ENCODE measurements at places on chromosomes 3 and 15.

DNA sequence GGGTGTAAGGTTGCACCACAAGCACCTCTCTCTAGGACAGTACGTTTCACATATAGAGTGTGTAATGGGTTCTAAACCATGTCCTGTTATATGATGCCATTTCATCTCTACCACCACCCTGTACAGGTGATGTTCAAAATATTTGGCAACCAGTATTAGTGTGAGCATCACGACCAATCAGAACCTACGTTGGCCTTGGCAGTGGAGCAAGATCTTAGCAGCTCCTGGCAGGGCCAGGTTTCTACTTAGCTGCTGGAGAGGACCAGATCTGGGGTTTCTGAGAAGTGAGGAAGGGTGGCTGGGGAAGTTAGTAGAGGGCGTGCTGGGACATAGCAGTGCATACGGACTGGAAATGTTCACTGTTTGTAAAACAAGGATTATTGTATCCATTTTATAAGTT, 23.1 kb upstream of the MITF start:
- DNase-seq: no peak

DNA sequence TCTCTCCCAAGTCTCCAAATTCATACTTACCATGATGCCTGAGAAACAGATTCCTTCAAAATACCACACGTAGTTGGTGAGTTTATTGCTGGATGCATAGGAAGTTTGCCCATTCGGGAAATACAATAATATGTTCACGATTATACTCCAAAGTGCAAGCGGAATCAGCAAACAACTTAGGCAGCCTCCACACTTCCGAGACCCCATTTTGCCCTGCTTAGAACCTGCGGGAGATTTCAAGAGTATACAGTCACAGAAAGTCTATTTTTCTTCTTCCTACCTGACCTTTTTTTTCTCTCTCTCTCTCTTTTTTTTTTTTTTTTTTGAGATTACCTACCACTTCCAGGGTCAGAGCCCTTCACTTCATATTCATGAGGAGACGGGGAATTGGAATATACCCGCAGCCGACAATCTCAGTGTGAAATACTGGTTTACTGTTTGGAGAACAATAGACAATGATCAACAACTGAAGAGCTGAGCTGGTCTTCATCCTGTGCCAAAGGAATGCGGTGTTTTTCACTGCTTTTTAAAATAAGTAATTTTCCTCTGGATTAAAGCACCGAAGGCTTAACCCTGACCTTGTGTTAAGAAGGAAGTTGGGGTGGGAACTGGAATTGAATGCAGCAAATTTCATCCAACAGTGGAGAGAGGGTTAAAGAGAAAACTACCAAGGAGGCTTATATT, at the start of gene TM4SF18:
TSS of gene TM4SF18 (minus strand) at position 461 of the 684 bp plus-strand sequence. CDS start at position 207, 254 bp downstream.
- no peak for DNase-seq

DNA sequence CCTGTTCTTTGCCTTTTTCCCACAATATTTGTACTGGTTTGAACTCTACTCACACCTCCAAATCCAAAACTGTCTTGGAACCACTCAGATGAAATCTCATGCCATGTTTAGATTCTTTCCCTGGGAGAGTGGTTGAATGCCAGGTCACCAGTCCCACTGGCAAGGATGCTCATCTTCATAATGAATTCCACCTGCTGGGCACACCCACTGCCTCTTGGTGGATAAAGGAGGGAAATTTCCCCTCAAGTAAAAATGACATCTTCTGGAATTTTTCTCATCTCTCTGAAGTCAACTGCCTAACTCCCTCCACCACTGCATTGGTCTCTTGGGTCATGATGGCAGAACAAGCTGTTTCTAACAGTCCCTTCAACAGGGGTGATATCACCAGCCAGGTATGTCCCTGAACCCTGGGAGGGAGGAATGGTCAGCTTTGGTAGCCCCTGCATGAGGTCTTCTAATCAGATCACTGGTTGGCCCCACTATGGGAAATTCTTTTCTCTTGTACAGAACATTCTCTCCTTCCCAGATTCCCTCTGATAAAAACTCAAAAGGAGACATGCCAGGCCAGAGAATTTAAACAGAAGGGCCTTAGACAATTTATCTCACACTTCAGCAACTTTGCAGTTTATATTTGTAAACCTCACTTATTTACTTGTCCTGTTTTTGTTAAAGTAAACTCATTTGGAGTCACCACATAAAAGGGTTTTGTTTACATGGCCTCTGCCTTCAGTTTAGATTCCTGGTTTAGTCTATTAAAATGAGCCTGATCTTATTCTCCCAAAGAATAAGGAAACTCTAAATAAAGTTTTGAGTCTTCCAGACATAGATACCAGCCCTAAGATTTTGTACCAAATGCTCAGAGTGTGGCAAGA, 143.4 kb downstream of the WNT5A start:
- no peak for DNase-seq

GRCh38 chr3:59212128-59212779, 162.4 kb upstream of the CFAP20DC start:
- DNase-seq: no peak

DNA sequence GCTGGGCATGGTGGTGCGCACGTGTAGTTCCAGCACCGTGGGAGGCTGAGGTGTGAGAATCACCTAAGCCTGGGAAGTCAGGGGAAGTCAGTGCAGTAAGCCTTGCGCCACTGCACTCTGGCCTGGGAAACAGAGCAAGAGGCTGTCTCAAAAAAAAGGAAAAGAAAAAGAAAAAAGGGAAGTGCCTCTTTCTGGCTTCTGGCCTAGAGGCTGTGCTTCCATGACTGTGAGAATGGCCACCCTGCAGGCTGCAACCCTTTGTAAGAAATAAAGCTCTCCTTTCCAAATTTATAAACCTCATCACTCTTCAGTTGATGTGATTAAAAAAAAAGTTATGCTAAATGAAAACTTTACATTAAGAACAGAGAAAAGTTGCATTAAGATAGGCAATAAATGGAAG, 774.3 kb downstream of the TUSC7 start:
- DNase-seq: no peak

DNA sequence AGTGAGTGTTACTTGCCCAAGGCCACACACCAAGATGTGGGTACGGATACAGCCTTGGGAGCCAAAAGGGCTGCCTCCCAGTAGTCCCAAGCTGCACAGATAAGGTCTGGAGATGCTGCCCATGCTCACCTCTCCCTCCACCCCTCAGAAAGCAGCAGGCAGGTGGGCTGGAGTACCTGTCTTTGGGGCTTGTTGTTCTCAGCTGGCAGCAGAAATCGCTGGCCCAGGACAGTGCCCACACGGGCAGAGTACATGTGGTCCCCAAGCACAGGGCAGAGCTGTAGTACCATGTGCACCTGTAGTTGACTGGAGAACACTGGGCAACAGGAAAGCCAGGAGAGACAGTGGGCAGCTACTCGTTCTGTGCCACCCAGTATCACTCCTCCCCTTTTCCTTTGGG, 5.0 kb downstream of the RPUSD3 start:
- no peak for DNase-seq

DNA sequence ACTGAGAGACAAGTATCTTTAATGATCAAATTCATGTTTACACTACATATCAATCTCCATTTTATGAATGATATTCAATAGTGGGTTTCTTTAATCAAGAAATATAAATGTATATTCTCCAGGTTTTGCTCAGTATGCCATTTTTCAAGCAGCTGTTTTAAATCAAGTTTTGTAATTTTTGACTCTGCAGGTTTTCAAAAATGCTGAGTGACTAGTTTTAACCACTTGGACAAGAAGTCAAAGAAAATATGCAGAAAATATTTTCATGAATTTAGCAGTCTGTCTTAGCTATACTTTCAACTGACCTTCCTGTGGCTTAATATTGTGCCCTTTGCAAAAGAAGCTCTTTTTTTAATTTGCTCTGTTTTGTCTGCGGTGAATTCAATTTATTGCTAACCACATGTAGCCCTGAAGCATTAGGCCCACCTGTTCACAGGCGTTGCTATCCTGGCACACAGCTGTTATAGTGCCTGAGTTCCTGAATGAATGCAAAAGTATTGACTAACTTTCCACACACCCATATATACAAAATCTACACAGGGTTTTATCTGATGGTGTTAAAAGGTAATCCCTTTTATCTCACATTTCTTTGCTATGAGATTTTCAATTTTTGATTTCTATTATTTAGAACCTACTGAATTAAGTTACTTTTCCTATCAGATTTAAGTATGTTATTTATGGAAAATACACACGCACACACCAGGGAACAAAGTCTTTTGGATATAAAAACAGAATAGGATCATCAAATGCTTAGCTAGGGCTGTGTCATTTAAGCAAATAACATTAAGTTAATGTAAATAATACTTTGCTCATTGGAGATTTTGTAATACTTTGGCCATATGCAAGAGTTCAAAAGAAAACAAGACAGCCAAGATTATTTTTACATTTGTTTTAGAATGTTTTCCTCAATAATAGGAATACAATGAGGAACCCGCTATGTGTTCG, 1166.1 kb upstream of the GBE1 start:
- no peak for DNase-seq

DNA sequence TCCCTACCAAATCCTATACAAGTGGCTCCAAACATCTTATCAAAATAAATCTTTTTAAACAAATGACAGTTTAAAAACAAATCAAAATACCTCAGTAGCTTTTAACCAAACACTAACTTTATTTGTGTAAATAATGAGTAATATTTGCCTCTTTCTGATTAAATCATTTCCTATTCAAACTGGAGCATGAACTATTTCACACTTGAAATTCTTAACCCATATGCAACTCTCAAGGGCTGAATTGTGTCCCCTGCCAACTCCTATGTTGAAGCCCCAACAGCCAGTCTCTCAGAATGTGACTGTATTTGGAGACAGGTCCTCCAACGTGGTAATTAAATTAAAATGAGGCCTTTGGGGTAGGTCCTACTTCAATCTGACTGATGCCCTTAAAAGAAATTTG, 55.9 kb upstream of the MCTP2 start:
- DNase-seq: no peak

DNA sequence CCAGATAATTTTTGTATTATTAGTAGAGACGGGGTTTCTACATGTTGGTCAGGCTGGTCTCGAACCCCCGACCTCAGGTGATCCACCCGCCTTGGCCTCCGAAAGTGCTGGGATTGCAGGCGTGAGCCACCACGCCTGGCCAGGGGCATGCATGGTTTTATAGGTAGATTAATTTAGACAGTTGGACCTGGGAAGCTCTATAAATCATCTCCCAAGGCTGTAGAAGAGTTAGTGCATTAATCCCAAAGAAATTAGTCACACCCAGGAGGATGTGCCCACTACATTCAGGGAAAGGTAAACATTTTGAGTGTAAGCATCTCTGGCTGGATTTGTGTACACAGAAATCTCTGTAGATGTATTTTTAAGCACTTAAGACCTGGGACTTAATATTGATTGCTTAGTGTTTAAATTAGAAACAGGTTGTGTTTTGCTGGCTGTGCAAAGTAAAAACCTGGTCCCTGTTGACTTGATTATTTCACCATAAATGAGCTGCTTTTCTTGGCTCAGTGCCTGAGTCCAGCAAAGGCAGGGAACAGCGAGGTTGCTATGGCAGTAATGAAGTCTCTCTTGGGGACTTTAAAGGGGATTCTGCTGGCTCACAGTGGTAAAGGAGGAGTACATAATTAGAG, 19.2 kb downstream of the EXOSC7 start:
- DNase-seq: no peak

- DNase-seq: no peak
Measured at GRCh38 chr3:104598848-104599511, 767.7 kb upstream of the ALCAM start.

GRCh38 chr3:149947231-149947630, 23.5 kb downstream of the PFN2 start:
- DNase-seq: no peak

DNA sequence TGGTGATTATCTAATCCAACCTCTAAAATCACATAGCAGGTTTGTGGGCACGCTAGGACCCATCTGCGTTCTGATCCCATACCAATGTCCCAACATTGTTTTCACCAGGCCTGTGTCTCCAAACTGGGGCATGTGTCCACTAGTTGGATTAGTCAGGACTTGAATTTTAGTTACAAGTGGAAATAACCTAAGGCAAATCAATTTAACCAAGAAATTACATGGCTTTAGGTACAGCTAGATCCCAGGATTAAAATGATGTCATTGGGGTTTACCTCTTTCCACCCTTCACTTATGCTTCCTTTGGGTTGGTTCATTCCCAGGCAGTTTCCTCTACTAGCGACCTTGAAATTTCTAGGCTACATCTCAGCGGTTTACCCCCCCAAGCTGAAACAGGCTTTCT, 47.2 kb upstream of the PXYLP1 start:
- no peak for DNase-seq

GRCh38 chr3:135641761-135642160, 323.8 kb upstream of the PPP2R3A start:
- no peak for DNase-seq

DNA sequence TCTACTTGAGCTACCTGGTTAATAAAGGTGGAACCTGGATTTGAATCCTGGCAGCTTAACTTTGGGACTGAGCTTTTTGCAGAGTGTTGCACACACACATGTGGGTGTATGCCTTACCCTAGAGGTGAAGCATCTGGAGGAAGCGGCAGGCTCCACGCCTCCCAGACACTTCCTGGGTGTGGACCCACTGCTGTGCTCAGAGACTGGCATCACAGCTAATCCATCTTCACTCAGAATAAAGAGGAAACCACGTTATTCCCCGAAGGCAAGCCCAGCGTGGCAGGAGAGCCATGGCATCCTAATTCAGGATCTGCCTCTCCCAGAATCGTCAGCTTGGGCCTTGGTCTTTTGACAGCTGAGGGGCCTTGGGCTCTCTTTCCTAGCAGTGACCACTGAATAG, 25.5 kb downstream of the CCDC13 start:
- no peak for DNase-seq

GRCh38 chr3:42668793-42669217, 15.3 kb downstream of the ZBTB47 start:
- DNase-seq: no peak

- DNase-seq: no peak
Measured at GRCh38 chr15:65821070-65821469, 29.0 kb upstream of the DENND4A start.

- no peak for DNase-seq
Measured at GRCh38 chr15:98770984-98771383, 122.6 kb downstream of the IGF1R start.

DNA sequence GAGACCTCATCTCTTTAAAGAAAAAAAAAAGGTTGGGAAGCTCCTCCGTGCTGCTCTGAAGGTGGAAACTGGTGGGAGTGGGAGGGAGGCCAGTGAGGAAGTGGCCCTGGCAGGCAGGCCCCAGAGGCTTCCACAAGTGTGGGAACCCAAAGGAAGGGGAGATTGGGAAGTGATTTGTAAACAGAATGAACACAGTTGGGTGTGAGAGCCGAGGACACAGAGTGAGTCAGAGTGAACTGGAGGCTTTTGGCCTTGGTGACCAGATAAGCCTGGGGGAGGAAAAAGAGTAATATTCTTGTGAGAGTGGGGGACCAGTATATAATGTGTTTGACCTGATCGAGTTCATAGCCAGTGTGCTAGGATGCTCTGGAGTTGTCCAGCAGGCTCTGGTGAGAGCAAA, 23.0 kb downstream of the MKRN2 start:
- DNase-seq: no peak

GRCh38 chr3:60746043-60746638, 505.1 kb downstream of the FHIT start:
- DNase-seq: no peak

DNA sequence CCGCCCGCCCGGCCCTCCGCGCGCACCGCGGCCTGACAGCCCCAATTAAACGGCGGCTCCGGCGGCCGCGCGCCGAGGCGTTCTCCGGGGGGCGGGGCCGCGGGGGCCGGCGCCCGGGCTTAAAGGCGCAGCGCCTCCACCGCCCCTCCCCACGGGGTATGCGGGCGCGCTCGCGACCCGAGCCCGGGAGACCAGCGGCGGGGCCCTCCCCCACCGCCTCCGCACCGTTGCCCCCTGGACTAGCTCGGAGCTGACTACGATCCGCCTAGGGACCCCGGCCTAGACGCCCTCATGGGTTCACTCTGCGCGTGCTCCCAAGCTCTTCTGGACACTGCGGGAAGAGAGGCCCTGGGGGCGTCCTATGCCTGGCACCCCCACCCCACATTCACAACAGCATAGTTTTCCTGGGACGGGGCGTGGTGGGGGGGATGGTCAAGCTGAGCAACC, at the start of gene DUSP7:
TSS of gene DUSP7 (minus strand) at position 51 of the 447 bp plus-strand sequence. CDS start 205 bp downstream, outside the sequence.
- DNase-seq: peak; percentile 64
